Fibroblast of villous mesenchyme (primary cell): ENCODE measurements at places on chromosomes 3 and 15. TPM values are rescaled to one million over a fixed set of nuclear protein-coding genes. Genes with fewer than 3 reads are reported as not detected.

ADGRG7 gene
- total RNA-seq, result not detected in 2 replicates

SNX22 gene
- total RNA-seq, result under 0.01 and 0.32 TPM in 2 replicates

KBTBD8 gene
- total RNA-seq, result 3.5 and 4.3 TPM in 2 replicates

ASTE1 gene
- 7.3 and 9.0 TPM in 2 replicates for total RNA-seq

ARRDC4 gene
- total RNA-seq, result 11.7 and 18.4 TPM in 2 replicates

CEMIP gene
- total RNA-seq, result 131 TPM in 2 replicates

KCNMB2 gene
- total RNA-seq, result under 0.01 TPM in 1 of 2 replicates, not detected in the other

SLC12A1 gene
- not detected in 2 replicates for total RNA-seq

SATB1 gene
- 13.5 and 17.7 TPM in 2 replicates for total RNA-seq

CFAP100 gene
- not detected in 2 replicates for total RNA-seq

TUSC7 gene
- total RNA-seq, result not detected in 2 replicates

GPR87 gene
- 0.43 TPM in 1 of 2 replicates, not detected in the other for total RNA-seq

CCR8 gene
- not detected in 2 replicates for total RNA-seq

ACTC1 gene
- total RNA-seq, result under 0.01 and 0.64 TPM in 2 replicates

OPA1 gene
- total RNA-seq, result 81.2 and 91.5 TPM in 2 replicates

ANKRD63 gene
- total RNA-seq, result not detected in 2 replicates

EOMES gene
- total RNA-seq, result not detected in 2 replicates

GMNC gene
- 0.97 and 3.9 TPM in 2 replicates for total RNA-seq

RAB6B gene
- total RNA-seq, result 0.32 and 0.86 TPM in 2 replicates

MST1 gene
- total RNA-seq, result 1.7 and 5.2 TPM in 2 replicates

C3orf52 gene
- 5.2 and 7.3 TPM in 2 replicates for total RNA-seq

FSD2 gene
- total RNA-seq, result not detected in 2 replicates

GP9 gene
- total RNA-seq, result not detected in 2 replicates

MEX3B gene
- total RNA-seq, result 3.9 and 6.4 TPM in 2 replicates

PIERCE2 gene
- total RNA-seq, result 1.3 TPM in 2 replicates

CLDN11 gene
- 276 and 411 TPM in 2 replicates for total RNA-seq

GPR156 gene
- total RNA-seq, result 0.43 and 1.3 TPM in 2 replicates

OR4M2 gene
- not detected in 2 replicates for total RNA-seq

PCSK6 gene
- 7.7 and 10.4 TPM in 2 replicates for total RNA-seq

PLAAT1 gene
- total RNA-seq, result not detected in 2 replicates

TF gene
- total RNA-seq, result under 0.01 TPM in 1 of 2 replicates, not detected in the other

CIB2 gene
- total RNA-seq, result 4.8 and 11.7 TPM in 2 replicates

ARHGEF3 gene
- 5.5 and 6.5 TPM in 2 replicates for total RNA-seq

RTP1 gene
- total RNA-seq, result not detected in 2 replicates

P2RY14 gene
- not detected in 2 replicates for total RNA-seq

MORC1 gene
- total RNA-seq, result not detected in 2 replicates

ULK4 gene
- 8.1 and 22.0 TPM in 2 replicates for total RNA-seq

RASL12 gene
- total RNA-seq, result under 0.01 and 2.9 TPM in 2 replicates

PARP15 gene
- total RNA-seq, result under 0.01 TPM in 2 replicates

DZIP1L gene
- 51.5 and 52.7 TPM in 2 replicates for total RNA-seq

NTRK3 gene
- 0.32 TPM in 1 of 2 replicates, not detected in the other for total RNA-seq

BTLA gene
- total RNA-seq, result not detected in 2 replicates
